ENCODE measurements at places on chromosomes 12 and 14. TPM values are rescaled to one million over a fixed set of nuclear protein-coding genes. Genes with fewer than 3 reads are reported as not detected.

GRCh38 chr12:37672655-37673260, 643.8 kb upstream of the ALG10B start:
- no peaks in the 10 kb centered on the region for H3K36me3 ChIP-seq
- H3K27ac ChIP-seq, result no peak overlapping the region
- H3K27me3 ChIP-seq, result no peaks in the 10 kb centered on the region

- no peak for DNase-seq
- H3K4me3 ChIP-seq, result no peak overlapping the region
- H3K27ac ChIP-seq, result no peak overlapping the region
- H3K27me3 ChIP-seq, result no peaks in the 10 kb centered on the region
- no peaks in the 10 kb centered on the region for H3K36me3 ChIP-seq
Observed at GRCh38 chr12:81337886-81338285, 260.0 kb downstream of the ACSS3 start.

The HOXC10 gene
- 12.5 TPM for total RNA-seq

GRCh38 chr12:93390031-93390430, 12.3 kb downstream of the NUDT4 start:
- no peak for DNase-seq
- peaks cover 1% of the 10 kb centered on the region for H3K36me3 ChIP-seq
- H3K27ac ChIP-seq, result no peak overlapping the region
- no peaks in the 10 kb centered on the region for H3K27me3 ChIP-seq

- no peaks in the 10 kb centered on the region for H3K4me1 ChIP-seq
- H3K27me3 ChIP-seq, result no peaks in the 10 kb centered on the region
- no peak overlapping the region for H3K4me3 ChIP-seq
- H3K36me3 ChIP-seq, result no peaks in the 10 kb centered on the region
Observed at GRCh38 chr12:77364400-77364799, 299.0 kb upstream of the E2F7 start.

- H3K4me1 ChIP-seq, result peaks cover 36% of the 10 kb centered on the region
- no peaks in the 10 kb centered on the region for H3K36me3 ChIP-seq
- H3K27ac ChIP-seq, result no peak overlapping the region
- H3K27me3 ChIP-seq, result peaks cover 100% of the 10 kb centered on the region
- DNase-seq, result no peak
Observed at GRCh38 chr14:60642270-60643140, 6.8 kb downstream of the SIX1 start.

The CATSPERB gene
- total RNA-seq, result 0.72 TPM

The IQSEC3 gene
- 0.21 TPM for total RNA-seq

- no peak overlapping the region for H3K4me3 ChIP-seq
- no peaks in the 10 kb centered on the region for H3K4me1 ChIP-seq
- no peak for DNase-seq
- no peaks in the 10 kb centered on the region for H3K36me3 ChIP-seq
Observed at GRCh38 chr14:35932659-35933159, 106.6 kb downstream of the BRMS1L start.

- no peak overlapping the region for H3K27ac ChIP-seq
- no peak for DNase-seq
- no peak overlapping the region for H3K4me3 ChIP-seq
Observed at GRCh38 chr12:56979628-56980027, 22.2 kb upstream of the RDH16 start.

DNA sequence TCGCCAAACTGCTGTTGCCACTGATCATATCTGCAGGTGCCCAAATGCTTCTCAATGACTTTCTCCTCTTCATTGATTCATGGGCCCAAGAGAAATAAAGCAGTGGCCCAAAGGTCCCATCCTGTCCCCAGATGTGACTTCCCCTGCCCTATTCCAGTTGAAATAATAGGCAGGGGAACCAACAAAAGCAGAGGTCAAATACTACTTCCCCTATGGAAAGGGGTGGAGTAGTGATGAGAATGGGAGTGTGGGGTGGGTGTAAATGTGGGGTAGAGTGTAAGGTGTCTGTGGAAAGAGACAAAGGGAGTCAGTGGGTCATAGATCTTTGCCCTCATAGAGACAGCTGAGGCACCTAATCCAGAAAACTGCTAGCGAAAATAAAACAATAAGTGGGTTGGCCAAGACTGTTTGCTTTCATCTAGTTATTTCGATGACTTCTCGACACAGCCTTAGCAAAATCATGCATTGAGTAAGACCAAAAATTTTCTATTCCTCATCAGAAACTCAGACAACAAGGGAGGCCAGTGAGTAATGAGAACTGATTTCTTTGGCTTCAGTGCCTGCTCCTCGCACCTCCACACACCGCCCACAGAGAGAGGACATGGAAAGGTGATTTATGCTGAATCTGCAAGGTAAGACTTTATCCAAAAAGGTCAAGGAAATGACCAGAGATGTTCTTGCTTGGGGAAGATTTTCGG, 10.9 kb upstream of the IL22 start:
- DNase-seq, result no peak
- H3K27ac ChIP-seq, result no peak overlapping the region
- H3K4me1 ChIP-seq, result no peaks in the 10 kb centered on the region
- no peak overlapping the region for H3K4me3 ChIP-seq

The IKBIP gene
- total RNA-seq, result 3.2 TPM

GRCh38 chr12:104355630-104356029, 52.1 kb downstream of the EID3 start:
- H3K27me3 ChIP-seq, result no peaks in the 10 kb centered on the region
- no peak for DNase-seq
- H3K4me3 ChIP-seq, result no peak overlapping the region
- H3K4me1 ChIP-seq, result no peaks in the 10 kb centered on the region
- no peak overlapping the region for H3K27ac ChIP-seq
- H3K36me3 ChIP-seq, result peaks cover 16% of the 10 kb centered on the region

DNA sequence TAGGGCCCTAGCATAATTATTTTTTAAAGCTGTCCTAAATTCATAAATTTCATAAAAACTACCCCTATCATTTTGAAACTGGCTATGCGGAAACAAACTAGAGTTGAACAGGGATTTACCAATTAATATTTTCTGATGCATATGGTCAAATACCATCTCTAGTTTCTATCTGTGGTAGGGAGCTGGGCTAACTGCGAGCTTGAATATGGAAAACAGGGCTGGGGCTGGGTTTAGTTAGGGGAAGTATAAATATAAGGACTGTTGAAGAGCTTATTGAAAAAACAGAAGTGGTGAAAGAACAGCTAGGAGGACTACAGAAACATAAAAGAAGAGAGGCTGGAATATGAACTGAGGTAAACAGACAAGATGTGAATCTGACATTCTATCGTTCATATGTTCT, 91.8 kb downstream of the SLC38A1 start:
- H3K36me3 ChIP-seq, result no peaks in the 10 kb centered on the region
- no peak for DNase-seq
- no peak overlapping the region for H3K4me3 ChIP-seq
- H3K27me3 ChIP-seq, result no peaks in the 10 kb centered on the region
- H3K27ac ChIP-seq, result no peak overlapping the region
- no peaks in the 10 kb centered on the region for H3K4me1 ChIP-seq

The CCDC197 gene
- total RNA-seq, result not detected

Data from suprapubic skin (tissue), 4 donors.